Femur (tissue), 1 donor: ENCODE measurements at places on chromosomes 11 and 22.

DNA sequence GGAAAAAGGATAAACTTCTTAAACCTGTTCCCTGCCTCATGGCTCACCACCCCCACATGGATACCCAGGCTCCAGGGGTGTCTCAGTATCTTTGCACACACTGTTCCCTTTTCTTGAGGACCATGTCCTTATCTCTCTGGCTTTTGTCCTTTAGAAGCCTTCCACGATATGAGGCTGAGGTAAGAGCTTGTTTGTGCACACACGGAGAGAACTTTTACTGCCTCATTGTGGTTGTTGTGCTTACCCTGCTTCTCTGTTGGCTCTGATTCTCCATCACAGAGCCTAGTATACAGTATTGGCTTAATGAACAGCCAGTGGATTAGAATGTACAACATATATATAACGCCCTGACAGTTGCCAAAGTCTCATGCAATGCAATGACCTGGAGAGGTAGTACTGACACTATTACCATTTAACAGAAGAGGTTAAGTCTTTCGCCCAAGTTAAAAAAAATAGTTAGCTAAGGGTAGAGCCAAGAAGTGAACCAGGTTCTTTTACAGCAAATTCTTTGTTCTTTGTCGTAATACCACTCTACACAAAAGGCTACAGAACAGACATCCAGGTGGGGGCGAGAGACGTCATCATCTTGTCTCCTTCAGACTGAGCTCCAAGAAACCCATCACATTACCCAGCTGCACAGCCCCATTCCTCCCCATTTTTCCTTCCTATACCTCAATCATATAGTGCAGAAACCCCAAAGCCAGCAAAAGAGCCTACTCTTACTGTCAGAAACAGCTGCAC, 117.3 kb downstream of the PLEKHA7 start:
- no peak for DNase-seq

GRCh38 chr22:46767249-46767985, 5.0 kb downstream of the TBC1D22A start:
- no peak for DNase-seq

- no peak for DNase-seq
These were observed 58.8 kb downstream of the LIF start for GRCh38 chr22:30187529-30188407.

GRCh38 chr11:3626250-3626960, 15.4 kb downstream of the ART5 start:
- no peak for DNase-seq

DNA sequence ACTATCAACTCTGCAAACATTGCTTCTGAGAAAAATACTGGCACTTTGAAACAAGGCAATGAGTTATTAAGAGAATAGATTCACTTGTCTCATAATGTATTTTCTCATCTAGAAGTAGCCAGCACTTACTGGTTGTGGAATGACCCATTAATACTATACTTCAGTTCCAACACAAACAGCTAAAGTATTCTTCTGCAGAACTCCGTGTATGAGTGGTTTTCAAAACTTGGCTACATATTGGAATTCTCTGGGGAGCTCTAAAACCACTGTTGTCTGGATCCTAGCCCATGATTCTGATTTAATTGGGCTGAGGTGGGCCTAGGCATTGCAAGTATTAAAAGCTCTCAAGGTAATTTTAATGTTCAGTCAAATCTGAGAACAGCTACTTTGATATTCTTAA, 1416.4 kb upstream of the RAG2 start:
- DNase-seq = peak; percentile 13

GRCh38 chr22:26559961-26560575, 29.9 kb downstream of the TPST2 start:
- no peak for DNase-seq

DNA sequence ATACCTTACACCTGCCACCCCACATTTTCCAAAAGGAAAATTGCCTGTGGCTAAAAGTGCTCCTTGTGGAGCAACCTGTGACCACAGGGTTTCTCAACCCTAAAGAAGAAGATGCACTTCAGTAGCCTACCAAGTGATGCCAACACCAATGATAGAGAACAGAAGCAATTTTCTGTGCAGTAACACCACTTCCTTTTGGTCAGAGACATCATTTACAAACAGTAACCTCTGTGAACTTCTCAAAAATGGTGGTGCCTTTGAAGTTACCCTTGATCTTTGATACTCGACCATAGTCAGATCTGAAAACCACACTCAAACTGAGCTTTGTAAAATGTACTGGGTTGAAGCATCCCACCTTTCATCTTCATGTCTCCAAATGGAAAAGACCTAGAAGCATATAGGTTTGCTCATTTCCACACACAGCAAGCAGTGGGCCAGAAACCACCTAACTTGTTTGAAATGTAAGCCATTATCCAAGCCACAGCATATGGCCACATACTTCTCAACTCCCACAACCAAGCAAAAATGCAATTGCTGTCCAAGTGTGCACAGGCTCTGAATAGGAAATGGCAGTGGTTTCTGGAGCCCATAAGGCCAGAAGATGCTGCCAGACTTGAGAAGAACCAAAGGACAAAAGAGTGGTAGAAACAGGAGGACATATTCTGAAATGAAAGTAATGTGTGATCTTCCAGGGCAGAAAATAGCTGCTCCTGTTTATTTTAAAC, 24.3 kb downstream of the MPPED2 start:
- peak; percentile 43 for DNase-seq

GRCh38 chr22:50527921-50528681, 1.7 kb downstream of the TYMP start:
- peak; percentile 18 for DNase-seq

GRCh38 chr11:121412000-121412587, 40.0 kb upstream of the SORL1 start:
- no peak for DNase-seq

DNA sequence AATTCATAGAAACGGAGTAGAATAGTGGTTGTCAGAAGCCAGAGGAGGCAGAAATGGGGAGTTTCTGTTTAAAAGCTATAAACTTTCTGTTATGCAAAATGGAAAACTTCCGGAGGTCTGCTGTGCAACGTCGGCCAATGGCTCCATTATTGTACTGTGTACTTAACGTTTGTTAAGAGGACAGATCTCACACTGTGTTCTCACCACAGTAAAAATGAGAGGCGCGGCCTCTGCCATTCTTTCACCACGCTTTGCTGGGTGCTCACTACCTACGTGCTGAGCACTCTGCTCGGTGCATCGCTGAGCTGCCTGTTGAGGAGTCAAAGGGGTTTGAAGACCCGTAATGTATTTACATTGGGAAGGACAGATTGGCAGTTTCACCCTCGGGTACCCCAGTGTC, 218.8 kb upstream of the B3GAT1 start:
- no peak for DNase-seq

DNA sequence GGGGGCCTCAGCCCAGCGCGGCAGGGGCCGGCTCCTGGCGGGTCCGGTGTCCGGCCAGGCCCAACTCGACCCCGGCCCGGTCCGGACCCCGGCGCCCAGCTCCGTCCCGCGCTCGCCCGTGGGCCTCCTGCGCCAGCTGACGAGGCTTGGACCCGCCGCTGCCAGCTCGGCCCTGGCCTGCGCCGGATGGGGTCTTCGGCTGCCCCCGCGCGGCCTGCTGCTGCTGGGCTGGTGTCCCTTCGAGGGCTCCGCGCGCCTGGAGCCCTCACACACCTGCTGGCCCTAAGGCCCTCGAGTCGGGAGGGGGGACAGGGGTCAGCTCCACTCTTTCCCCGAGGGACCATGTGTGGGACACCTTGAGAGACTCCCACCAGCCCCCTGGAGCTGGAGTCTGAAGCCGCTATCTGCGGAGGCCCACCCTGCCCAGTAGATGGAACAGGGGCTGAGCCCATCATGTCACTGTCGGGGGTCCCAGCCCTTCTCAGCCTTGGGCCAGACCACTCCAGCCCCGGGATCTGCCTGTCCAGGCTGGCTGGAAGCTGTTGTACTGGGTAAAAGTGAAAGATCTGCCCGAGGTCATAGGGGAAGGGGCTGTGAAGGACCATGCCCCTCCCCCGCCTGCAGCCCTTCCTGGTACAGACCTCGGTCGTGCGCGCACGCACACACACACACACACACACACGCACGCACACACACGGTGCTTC, 768 bp upstream of the CDKN1C start:
- peak; percentile 79 for DNase-seq

- DNase-seq = peak; percentile 30
These were observed 224.5 kb downstream of the ADAMTS15 start for GRCh38 chr11:130672911-130673310.

GRCh38 chr11:1157645-1158591, at the start of gene MUC5AC:
Gene MUC5AC (plus strand): TSS chr11:1157953. CDS start chr11:1158000, 47 bp downstream.
- peak; percentile 17 for DNase-seq

DNA sequence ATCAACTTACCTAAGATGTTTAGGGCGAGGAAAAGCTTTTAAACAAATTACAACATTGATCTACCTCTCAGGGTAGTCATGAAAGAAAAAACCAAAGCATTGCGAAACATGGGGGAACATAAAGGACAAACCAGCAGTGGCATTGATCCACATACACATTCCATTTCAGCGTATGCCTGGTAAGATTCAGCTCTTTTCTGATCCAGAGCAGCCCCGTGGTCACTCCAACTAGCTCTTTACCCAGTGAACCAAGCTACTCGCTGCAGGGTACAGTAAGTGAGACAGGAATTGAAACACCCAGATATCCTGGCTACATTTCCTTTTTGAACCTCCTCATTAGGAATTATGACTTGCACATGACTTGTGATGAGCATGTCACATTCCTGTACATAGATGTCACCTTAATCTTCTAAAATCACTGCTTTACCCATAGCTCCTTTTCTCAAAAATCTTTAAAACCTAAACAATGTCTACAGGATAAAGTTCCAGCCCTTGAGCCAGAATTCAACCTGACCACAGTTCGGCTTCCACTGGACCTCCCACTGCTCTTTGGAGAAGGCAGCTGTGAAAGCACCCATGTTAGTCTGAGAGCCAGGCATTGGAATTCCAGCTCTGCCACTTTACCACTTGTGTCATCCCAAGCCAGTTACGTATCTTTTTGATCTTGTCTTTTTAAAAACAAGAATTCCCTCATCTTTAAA, 42.9 kb upstream of the AKIP1 start:
- DNase-seq = no peak

DNA sequence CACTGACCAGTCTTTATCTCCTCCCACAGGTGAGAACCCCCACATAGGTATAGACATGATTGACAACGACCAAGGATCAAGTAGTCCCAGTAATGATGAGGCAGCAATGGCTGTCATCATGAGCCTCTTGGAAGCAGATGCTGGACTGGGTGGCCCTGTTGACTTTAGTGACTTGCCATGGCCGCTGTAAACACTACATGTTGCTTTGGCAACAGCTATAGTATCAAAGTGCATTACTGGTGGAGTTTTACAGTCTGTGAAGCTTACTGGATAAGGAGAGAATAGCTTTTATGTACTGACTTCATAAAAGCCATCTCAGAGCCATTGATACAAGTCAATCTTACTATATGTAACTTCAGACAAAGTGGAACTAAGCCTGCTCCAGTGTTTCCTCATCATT, 76.5 kb downstream of the BTBD10 start:
- no peak for DNase-seq

DNA sequence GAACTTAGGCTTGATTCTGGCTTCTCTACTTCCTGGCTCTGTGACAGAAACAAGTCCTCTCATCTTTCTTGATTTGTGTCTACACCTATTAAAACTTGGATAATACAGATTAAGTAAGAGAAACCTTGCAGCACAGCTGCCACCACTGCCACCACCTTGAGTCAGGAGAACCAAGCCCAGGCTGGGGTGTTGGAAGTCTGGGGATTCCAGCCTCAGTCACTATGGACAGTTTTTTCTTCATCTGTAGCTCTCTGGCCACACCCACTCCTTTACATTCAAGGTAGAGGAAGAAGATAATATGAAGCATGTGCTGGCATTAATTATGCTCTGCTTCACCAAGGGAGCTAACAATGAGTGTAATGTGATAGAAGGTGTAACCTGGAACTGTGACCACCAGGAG, 75.7 kb downstream of the RELT start:
- DNase-seq = no peak

- DNase-seq = no peak
These were observed 1459.4 kb upstream of the TENM4 start for GRCh38 chr11:80900265-80900664.

DNA sequence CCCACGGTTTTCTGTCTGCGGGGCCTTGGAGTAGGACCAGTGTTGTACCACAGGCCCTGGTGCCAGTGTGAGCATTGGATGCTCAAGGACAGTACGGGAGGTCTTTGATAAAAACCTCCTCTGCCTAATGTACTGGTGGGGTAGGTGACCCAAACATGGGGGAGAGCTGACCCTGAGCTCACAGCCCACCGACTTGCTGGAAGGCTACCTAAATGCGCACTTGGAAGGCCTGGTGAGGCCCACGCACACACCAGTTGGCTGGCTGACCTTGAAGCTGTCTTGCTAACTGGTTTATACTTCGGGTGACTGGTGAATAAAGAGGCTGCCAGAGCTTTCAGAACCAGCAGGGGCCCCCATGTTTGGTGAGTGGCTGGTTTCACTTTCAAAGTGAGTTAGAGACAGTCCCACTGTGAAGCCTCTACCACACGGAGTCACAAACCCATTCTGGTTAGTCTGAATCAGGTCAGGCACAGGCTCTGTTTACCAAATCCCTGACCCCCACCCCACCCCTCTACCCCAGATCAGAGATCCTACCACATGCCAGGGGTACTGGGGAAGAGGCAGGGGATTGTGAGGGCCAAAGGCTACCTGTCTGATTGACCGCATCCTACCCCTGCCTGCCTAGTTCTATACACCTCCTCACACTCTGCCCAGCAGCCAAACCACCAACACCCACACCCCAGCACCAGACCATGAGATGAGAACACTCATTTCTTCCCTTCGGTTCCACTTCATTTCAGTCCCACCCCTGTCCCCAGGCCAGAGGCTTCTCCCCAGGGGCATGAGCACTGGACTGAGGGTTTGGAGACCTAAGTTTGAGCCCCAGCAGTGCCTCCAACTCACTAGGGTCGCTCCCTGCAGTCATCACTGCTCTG, 12.7 kb upstream of the IL2RB start:
- no peak for DNase-seq

DNA sequence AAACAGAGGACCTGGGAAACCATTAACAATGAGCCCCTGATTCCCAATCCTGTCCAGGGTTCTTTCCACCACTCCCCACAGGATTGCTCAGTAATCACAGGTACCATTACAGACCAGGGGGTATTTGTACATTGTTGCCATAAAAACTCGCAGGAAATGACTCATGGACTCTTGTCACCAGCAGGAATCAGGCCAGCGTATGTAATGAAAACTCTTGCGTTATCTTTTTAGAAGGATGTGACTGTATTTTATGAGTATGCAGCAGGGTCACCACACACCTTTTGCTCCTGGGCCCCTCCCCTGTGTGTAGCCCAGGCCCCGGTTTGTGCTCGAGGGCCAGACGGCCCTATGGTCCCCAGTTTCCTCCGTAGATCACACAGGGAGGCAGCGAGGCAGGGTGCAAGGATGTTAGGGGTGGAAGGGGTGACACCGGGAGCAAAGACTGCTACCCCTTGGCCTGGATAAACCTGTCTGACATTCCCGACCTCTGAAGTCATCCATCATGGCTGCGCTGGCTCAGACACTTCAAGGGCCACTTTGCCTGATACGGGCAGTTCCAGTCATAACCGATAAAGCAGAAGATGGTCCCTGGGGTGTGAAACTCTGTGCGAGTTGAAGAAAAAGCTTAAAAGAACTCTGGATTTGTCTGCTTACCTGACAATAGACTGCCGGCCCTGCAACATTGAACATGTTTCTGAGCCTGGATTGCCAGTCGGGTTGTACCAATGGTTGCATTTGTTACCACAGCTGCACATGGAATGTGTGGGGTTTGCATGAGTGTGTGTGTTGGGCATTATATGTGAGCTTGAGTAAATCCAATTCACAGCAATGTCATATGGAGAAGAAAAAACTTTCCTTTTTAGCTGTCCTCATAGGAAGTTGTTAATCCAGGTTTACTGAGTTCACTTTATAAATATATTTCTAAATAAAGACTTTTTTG, 56.9 kb downstream of the MICAL2 start:
- DNase-seq = no peak
